Skeletal muscle cell (primary cell): ENCODE measurements at places on chromosomes 7 and 10.

DNA sequence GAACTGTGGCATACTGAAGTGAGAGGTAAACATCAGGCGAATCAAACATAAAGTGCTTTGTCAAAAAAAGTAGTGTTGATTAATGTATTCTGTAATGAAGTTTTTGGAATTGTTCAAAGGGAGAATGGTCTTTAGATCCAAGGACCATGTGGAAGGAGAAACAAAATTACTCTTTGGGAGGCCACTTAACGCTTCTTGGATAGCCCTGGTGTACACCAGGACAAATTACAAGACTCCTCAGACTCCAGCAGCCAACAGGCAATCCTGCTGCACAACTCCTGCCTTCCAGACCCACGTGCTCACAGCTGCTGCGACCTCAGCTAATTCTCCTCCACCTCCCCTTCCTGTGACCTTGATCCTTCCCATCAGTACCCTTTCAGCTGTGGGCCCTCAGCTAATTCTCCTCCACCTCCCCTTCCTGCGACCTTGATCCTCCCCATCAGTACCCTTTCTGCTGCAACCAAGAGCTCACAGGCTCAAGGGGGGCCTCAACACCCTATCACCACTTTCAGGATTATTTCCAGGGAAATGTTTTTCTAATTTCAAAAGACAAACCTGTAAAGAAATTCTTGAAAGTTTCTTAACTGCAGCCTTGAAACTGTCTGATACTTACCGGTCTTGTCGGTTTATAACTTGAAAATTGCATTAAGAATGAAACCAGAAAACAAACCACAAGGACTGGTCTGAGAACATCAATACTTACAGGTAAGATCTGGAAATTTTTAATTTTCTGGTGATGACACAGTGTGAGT, 29.7 kb upstream of the DDC start:
- no peak for DNase-seq

DNA sequence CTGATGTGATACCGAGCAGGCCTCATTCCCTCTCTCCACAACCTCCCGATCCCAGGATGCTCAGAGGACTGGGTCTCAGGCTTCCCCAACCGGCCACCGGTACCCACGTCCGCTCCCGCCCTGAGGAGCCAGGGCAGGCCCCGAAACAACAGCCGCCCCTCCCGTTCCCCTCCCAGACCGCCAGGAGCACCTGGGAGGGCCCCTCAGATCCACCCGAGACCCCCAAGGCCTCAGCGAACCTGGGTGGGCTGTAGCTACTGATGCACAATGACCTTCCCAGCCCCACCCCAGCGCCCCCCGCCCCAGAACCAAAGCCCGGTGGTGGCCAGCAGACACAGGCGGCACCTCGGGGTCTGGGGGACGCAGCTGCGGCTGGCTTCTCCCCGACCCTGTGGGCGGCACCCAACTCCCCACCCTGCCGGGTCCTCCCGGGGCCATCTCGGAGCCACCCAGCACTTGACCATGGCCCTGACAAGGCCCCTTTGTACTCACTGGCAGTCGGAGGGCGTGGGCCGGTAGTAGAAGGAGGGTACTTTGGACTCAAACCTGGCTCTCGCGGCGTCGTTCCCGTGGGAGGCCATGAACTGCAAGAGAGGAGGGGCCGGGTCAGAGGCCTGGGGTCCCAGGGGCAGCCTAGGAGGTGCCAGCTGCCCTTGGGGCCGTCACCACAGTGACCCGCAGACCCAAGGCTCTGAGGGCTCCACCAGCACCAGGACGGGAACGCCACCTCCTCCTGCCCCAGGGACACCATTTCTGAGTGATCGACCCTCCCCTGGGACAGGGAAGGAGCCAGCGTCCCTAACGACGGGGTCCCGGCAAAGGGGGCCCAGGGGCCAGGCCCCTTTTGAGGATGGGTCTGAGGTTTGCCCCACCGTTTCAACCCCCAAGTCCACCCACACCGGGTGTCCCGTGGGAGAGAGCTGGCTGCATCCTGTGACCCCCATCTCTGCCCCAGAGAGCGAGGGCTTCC, 28.1 kb downstream of the ADAP1 start:
- no peak for DNase-seq

DNA sequence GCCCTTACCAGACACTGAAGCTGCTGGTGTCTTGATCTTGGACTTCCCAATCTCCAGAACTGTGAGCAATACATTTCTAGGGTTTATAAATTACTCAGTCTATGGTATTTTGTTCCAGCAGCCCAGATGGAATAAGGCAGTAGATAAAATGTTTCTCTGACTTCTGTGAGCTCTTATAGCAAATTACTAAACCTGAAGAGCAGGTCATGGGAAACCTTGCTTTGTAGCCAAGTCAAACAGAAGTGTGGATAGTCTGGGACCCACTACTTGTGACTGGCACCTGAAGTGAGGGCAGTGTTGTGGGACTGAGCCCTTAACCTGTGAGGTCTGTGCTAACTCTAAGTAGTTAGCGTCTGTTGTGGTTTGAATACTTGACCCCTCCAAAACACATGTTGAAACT, 4.6 kb upstream of the TBRG4 start:
- no peak for DNase-seq

DNA sequence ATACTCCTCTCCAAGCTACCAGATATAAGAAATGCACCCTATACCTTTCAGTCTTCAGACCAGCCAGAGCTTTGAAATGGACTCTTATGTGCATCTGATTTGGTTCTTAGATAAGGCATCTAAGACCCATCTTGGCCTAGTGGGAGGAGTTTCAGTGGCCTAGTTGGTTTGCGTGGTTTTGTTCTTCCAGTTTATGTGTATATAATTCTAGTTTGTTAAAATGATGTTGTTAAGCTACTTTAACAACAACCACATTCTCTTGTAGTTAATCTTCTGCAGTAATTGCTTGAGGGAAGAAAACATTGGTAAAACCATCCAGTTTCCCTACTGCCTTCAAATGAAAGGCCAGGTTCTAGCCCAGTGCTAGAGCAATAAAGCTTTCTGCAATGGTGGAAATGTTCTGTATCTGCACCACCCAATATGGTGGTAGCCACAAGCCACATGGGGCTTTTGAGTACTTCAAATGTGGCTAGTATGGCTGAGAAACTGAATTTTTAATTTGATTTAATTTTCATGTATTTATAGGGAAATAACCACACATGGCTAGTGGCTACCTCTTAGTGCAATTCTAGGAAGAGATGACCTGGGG, 66.3 kb downstream of the KLHDC10 start:
- no peak for DNase-seq

DNA sequence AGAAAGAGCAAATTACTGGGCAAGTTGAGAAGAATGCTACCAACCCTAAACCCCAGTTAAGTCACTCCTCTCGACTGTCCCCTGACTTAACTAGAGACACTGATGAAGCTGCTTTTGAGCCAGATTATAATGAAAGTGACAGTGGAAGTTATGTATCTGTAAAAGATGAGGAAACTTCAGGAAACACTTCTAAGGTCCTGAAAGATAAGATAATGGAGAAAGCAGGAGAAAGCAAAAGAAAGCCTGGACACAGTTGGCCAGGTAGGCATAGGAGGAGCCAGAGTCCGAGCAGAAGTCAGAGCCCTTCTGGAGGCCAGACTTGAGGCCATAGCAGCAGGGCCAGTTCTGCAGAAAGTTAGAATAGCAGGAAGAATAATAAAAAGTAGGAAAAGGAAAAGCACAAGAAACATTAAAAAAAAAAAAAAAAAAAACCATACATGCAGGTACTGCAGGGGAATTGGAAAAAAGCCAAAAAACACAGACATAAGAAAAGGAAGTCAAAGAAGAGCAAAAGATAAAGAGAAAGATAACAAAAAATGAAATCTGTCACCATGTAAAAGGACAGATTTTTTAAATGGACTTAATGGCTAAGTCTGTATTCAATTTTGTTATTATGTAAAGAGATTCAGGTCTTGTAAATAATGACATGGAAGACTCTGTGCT, 101.0 kb upstream of the KCNMA1 start:
- DNase-seq, result no peak

DNA sequence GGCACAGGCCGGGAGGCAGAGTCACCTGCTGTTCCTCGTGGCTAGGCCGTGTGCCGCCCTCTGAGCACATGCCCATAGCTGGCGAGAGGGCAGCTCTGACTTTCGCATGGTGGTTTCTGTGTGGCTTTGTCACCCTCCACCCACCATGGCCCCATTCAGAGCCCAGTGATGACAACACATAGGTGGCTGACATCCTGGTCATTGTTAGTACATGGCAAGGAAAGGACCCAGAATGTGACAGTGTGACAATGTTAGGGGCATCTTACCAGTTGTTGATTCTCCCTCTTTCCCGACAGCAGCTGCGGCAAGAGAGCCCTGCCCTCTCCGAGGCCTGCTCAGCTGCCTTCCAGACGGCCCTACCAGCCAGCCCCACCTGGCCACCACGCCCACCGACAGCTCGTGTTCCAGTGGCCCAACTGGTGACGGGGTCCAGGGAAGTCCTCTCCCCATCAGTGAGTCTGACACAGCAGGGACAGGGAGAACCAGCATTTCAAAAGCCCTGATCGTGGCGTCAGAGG, 52.2 kb downstream of the ZNF467 start:
- DNase-seq, result no peak

GRCh38 chr7:129642871-129643549, 31.5 kb downstream of the NRF1 start:
- DNase-seq, result no peak

DNA sequence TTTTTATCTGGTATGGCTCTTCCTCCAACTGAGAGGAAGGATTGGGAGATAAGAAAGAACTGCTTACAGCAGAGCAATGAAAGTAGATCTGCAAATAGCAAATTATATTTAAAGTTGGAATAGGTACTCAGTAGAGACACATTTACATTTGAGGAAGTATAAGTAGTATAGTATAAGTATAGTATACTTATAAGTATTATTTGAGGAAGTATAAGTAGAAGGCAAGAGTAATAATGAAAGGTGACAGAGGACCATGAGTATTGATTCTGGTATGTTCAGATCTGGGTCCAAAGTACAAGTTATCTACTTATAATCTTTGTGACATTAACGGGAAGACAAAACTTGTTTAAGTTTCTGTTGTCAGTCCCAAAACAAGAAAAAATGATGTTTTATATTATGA, 527.6 kb upstream of the SORCS1 start:
- no peak for DNase-seq

GRCh38 chr7:65962033-65962432, 20.0 kb downstream of the GUSB start:
- DNase-seq, result no peak

DNA sequence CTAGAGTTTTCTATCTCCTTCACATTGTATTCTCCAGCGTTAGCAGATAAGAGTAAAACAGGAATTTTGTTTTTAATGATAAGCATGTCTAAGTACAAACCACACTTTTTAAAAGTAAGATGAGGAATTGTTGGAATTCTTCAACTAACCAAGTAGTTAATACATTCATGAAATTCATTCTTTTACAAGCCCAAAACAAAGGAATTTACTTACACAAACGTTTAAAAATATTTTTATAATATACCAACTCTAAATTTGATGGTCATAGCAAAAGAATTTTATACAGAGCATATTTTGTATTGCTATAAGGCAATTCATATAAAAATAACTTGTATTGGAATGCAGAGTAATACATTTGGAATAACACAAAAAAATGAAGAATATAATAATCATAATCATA, 51.3 kb downstream of the TWIST1 start:
- DNase-seq, result no peak

DNA sequence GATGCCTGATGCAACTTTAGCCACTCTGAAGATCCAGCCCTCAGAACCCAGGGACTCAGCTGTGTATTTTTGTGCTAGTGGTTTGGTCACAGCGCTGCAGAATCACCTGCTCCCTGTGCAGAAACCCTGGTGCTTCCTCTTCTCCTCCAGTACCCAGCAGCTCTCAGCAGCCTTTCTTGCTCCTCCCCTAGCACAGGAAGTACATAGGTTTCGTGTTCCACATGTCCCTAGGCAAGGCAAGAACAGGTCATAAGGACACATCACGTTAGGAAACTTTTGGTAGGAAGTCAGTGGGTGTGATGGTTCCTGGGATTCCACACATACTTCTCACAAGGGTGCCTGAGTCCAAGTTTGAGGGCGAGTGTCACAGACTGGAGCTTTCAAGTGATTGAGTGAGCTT, 167.9 kb upstream of the PRSS1 start:
- no peak for DNase-seq

DNA sequence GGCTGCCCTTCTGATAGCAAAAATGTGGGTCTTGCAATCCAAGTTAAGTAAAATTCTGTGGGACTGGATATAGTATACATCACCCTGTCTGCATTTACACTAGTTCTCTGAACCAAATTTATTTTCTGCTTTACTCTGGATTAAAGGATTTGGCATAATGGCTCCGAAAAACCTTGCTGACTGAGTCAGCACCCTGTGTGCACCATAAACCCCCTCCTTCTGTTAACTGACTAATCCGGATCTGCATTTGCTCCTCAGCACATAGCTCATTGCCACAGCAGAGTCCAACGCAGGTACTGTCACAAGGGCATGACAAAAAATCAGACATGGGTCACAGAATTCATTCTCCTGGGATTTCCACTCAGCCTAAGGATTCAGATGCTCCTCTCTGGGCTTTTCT, 1.3 kb downstream of the OR2A5 start:
- DNase-seq, result no peak

DNA sequence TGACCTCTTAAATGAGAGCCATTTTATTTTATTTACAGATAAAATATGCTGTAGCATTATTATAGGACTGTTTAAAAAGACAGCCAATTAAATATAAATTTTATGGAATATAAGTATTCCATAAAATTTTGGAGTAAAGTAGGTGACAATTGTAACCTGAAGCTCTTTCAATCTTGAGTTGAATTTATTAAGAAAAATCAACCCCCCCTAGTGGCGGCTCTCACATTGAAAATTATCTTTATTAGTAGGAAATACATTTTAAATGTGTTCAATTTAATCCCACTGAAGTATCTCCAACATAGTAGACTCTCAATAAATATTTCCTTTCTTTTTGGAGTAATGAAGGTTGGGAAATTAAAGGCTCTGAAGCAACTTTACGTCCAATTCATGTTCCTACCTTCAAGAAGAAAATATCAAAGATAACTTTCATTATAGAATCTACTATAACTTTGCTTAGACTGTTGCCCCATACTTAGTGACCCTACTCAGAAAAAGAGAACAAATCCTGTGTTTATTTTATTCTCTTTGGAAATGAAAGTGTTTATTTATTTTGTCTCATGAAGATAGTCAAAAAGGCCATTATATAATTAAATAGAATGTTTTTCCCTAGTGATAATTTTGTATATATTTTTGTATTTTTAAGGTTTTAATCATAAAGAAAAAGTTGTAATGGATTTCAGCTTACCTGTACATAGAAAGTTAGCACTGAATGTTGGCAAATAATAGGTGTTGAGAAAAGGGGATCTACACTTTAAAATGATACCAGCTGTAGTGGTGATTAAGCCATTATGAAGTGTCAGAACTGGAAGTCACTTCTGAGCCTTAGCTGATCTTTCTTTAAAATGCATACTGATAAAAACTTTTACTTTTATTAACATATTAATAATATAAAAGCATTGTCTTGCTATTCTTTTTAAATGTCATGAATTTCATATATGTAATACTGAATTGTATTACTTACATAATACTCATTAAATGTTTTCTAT, 3.3 kb downstream of the AHR start:
- no peak for DNase-seq

DNA sequence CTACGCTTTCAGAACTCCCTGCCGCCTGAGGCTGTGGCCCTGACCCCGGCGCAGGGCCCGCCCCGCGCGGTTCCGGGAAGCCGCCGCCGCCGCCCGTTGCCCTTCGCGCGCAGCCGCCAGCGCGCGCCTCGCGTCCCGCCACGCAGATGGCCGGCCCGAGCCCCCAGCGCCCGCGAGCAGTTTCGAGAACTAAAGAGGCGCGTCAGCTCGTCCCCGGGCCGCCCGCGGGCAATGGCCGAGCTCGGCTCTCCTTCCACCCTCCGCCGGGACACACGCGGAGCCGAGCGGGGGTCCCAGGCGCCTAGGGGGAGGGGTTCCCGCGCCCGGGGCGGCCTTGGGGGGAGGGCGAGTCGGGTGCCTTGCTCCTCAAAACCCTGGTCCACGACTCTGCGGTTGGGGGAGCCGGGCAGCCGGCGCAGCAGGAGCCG, 1.8 kb downstream of the HNRNPF start:
- DNase-seq, result no peak
